GM20000 (cell line): ENCODE measurements at places on chromosomes 7 and 10.

DNA sequence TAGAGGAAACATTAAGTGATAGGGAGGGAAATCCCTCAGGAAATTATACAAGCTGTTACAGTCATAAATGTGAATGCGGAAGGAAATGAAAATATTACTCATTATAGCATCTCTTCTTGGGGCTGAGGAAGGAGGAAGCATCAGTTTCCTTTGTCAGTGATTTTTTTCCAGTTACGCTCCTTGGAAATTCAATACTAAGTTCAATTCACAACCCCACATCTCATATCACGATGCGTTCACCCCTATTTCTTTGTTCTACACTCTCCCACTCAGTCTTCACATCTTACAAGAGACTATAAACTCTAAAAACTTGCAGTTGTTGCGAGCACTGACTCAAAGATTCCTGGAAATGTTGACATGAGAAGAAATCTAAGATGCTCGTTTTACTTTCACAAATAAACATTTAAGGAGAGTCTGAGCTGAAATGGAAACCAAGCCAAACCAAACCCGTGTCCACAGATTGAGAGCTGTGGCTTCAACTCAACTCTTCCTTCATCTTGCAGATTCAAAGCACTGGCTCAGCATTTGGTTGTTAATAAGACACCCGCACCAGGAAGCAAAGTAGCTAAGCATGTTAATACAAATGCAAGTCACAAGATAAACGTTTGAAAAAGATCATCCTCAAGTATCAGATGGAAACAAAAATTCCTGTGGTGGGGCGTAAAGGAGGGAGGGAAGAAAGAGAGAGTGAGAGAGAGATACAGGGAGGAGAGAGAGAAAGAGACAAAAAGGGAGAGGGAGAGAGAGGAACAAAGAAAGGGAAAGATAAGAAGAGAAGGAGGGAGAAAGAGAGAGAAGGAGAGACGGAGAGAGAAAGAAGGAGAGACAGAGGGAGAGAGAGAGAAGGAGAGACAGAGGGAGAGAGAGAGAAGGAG, 150.0 kb upstream of the RSU1 start:
- no peak for DNase-seq

DNA sequence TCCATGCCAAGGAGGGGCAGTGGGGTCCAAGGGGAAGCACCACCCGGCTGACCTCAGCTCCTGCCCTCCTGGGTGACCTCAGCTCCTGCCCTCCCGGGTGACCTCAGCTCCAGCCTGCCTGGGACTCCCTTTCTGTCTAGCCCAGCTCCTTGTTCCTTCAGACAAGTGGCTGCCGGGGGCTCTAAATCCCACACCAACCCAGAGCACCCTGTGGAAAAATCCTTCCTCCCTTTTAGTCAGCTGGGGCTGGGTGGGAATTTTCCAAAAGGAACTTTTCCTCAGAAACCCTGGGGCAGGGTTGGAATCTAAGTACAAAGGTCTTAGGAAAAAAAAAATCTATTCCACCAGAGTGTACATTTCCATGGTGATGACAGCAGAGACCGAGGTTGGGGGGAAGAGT, 36.3 kb downstream of the AKR1B1 start:
- DNase-seq = no peak

DNA sequence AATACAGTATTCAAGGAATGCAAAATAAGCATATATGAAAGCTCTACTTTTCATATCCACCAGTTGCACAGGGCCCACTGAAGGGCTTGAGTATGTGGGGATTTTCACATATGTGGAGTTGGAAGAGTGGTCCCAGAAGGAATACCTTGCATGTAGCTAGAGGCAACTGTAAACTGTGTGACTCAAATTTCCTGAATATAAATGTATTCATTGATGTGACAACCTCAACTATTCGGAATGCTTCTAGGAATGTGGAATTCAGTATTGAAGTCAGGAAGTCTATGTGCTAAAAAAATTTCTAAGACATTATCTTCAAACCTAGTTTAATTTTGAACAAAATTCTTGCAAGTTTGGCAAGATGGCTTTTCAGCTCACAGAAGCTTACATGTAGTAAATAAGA, 695.5 kb upstream of the SEMA3D start:
- no peak for DNase-seq

DNA sequence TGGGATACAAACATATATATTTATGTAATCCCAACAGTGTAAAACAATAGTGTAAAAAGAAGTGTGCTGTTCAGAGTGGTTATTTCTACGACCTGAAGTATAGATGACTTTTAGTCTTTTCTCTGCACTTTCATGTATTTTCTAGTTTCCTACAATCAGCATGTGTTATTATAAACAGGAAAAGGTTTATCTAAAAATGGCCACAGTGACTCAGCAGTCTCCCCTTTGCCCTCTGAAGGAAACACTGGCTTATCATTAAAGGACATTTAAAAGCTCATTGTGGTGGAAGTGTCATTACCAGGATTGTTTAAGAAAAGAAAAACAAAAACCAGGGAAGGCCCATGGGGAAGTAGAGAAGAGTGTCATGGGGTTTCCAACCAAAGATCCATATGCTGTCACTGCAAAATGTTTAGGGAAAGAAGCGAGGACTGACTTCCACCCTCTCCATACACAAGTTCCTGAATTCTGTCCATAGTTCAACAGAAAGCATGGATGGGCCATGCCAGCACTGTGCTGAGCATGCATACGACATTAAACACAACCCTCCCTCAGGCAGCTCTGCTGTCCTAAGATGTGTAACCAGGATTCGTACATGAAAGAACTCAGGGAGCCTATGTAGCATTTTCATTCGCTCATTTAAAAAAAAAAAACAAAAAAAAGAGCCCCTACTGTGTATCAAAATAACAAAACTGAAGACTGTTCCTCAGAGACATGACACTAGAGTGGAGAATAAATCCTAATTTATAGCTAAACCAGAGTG, 10.2 kb downstream of the CYREN start:
- peak; percentile 19 for DNase-seq

DNA sequence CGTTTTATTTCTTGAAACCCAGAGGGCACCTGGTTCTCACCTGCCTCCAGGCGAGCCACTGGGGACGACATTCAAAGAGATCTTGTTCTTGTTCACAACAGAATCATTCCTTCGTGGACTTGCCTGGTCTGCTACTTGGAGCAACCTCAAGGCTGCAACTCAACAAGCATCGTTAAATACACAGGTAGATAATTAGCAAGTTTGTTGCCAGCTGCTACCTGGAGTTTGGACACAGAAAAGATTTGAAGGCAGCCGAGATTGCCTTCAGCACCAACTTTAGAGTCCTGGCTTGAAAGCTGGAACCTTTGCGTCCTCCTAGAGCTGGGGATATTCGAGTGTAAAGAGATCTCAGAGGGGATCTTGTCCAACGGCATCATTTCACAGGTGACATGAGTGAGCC, 89.6 kb upstream of the C7orf33 start:
- DNase-seq = no peak

GRCh38 chr7:16563281-16564022, 36.8 kb downstream of the LRRC72 start:
- DNase-seq = peak; percentile 28

DNA sequence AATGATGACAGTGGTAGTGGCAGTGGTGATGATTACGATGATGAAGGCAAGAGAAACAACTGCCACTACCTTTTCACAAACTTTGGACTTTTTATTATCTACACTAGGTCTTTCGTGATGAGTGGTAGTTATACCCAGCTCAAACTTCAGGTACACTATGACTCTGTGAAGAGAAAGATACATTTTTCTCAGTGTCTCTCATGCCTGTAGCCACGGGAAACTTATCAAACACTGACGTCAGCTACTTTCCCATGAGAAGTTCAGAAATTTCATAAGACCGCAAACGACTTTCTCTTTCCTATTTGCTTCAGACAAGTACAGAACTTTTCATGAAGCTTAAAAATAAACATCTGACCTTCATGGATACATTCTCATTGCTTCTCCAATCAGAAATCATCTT, 57.0 kb downstream of the CALD1 start:
- no peak for DNase-seq
